ENCODE measurements at places on chromosomes 7 and 10. TPM values are rescaled to one million over a fixed set of nuclear protein-coding genes. Genes with fewer than 3 reads are reported as not detected.
A peak's percentile ranks its signal among the peaks of the same experiment; 100 is the strongest.

- peaks cover 8% of the 10 kb centered on the region for H3K36me3 ChIP-seq
- H3K27me3 ChIP-seq, result peaks cover 5% of the 10 kb centered on the region
- DNase-seq, result no peak
- H3K4me3 ChIP-seq, result peak overlapping the region; percentile 26
Measured at GRCh38 chr10:2791774-2792443, 275.4 kb upstream of the PFKP start.

DNA sequence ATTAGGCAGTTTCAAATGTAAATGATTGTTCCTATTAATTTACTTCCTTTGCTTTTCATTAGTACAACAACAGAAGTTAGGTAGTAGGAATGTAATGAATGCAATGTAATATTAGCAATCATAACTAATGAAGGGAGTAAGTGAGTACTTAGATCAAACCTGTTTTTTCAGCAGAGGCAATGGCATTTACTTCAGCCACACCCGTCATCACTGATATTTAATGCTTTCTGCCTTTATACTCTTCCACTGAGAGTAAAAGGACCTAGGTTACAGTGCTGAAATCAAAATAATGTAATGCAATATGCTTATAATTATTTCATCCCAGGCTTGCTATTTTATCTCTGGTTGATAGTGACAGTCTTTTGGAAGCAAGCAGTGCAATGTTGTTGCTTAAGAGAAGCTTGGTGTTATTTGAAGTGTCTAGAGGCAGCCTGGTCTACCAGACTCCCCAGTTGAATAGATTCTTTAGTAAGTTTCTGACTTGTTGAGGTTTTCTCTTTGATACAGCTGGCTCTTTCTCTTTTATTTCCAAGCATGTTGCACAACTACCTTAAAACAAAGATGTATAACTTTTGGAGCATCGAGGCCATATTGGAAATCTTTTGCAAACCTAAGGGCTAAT is 149.4 kb downstream of the RNLS start:
- H3K27me3 ChIP-seq, result peaks cover 12% of the 10 kb centered on the region
- H3K27ac ChIP-seq, result no peak overlapping the region
- H3K4me3 ChIP-seq, result no peak overlapping the region
- H3K4me1 ChIP-seq, result no peaks in the 10 kb centered on the region

DNA sequence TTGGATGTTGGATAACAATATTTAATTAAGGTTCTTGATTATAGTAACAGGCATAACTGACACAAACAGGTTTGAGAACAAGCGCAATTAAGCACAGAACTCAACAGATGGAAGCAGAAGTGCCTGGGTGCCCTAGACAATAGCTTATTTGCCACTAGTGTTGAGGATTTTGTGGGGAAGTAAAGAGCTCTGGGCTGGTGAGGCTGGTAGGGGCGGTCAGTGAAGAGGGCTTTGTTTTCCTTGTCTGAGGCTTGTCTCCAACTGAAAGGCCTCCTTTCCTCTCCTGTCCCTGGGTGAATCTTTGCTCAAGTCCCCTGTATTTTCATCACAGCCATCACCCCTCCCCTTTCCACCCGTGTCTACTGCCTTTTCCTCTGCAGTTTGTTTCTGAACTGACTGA is 104.6 kb downstream of the KAT6B start:
- H3K27me3 ChIP-seq, result no peaks in the 10 kb centered on the region
- H3K4me3 ChIP-seq, result no peak overlapping the region
- no peak overlapping the region for H3K27ac ChIP-seq
- DNase-seq, result no peak
- H3K36me3 ChIP-seq, result no peaks in the 10 kb centered on the region
- H3K4me1 ChIP-seq, result peaks cover 30% of the 10 kb centered on the region

- no peak for DNase-seq
- no peak overlapping the region for H3K4me3 ChIP-seq
- no peak overlapping the region for H3K27ac ChIP-seq
- peaks cover 7% of the 10 kb centered on the region for H3K4me1 ChIP-seq
- H3K27me3 ChIP-seq, result peaks cover 36% of the 10 kb centered on the region
Measured at GRCh38 chr10:30645340-30645827, 15.8 kb upstream of the LYZL2 start.

GRCh38 chr7:29035044-29035740 is 77.1 kb upstream of the TRIL start:
- peak overlapping the region; percentile 57 for H3K27ac ChIP-seq
- peaks cover 43% of the 10 kb centered on the region for H3K4me1 ChIP-seq
- no peaks in the 10 kb centered on the region for H3K27me3 ChIP-seq
- peak overlapping the region; percentile 50 for H3K4me3 ChIP-seq
- no peaks in the 10 kb centered on the region for H3K36me3 ChIP-seq
- DNase-seq, result peak; percentile 72

DNA sequence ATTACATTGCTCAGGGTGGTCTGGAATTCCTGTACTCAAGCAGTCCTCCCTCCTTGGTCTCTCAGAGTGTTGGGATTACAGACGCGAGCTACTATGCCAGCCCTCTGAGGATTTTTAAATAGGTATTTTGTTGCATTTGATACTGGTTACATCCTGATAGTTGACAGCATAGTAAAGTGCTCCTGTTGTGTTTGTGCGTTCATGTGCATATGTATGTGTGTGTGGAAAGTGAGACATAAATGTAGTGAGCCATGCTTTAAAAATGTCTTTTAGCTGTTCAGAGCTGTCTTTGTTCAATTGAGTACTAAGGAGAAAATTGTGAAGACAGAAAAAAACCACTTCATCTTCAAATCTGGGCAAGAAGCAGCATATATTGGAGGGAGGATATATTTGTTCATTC is 27.8 kb downstream of the ZNRF2 start:
- H3K27me3 ChIP-seq, result no peaks in the 10 kb centered on the region
- peaks cover 36% of the 10 kb centered on the region for H3K4me1 ChIP-seq
- H3K36me3 ChIP-seq, result no peaks in the 10 kb centered on the region

- peak; percentile 13 for DNase-seq
- no peaks in the 10 kb centered on the region for H3K36me3 ChIP-seq
- H3K4me3 ChIP-seq, result no peak overlapping the region
- H3K4me1 ChIP-seq, result peaks cover 4% of the 10 kb centered on the region
- H3K27me3 ChIP-seq, result peaks cover 12% of the 10 kb centered on the region
Measured at GRCh38 chr7:159023746-159024145, 120.9 kb downstream of the VIPR2 start.

DNA sequence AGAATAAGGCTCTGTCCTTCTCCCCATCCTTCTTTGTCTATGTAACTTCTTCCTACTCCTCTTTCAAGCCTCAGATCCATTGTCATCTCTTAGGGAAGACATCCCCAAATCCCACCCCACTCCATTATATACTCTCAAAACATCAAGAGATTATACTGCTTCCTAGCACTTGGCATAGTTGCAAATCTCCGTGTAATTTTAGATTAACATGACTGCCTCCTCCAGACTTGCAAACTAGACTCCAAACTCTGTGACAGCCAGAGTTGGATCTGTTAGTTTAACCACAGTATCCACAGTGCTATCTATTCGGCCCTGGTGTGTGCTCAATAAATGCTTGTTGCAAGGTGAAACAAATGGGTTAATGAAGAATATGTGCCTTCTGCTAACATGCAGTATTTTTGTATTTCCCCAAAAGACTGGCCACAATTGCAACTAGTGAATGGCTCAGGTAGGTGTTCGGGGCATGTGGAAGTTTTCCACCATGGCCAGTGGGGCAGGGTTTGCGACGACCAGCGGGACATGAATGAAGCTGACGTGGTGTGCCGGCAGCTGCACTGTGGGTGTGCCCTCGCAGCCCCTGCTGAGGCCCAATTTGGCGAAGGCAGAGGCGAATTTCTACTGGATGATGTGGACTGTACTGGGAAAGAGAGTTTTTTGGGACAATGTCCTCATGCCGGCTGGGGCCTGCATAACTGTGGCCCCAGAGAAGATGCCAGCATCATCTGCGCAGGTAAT is 34.5 kb upstream of the C10orf120 start:
- H3K36me3 ChIP-seq, result no peaks in the 10 kb centered on the region
- H3K27ac ChIP-seq, result no peak overlapping the region
- H3K4me1 ChIP-seq, result no peaks in the 10 kb centered on the region

DNA sequence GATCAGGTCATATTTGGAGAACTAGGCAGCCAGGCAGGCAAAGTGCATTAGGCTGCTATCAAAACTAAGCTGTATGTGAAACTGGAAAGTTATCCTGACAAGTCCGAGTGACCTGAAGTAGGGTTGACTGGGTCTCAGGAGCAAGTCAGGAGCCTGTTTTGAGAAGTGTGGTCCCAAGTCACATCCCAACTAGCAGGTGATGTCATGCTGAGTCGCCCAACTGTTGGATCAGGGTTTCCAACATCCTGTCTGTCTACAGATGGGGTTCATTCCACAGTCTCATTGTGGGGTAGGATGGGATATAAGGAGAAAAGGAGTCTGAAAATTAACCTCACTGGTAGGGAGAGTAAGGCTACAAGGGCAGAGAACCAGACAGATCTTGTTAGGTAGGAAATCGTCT is 27.0 kb downstream of the SLC26A4 start:
- no peak overlapping the region for H3K4me3 ChIP-seq
- H3K27ac ChIP-seq, result no peak overlapping the region
- no peaks in the 10 kb centered on the region for H3K36me3 ChIP-seq

ARHGEF5 gene
- 1.3 TPM for total RNA-seq

DNA sequence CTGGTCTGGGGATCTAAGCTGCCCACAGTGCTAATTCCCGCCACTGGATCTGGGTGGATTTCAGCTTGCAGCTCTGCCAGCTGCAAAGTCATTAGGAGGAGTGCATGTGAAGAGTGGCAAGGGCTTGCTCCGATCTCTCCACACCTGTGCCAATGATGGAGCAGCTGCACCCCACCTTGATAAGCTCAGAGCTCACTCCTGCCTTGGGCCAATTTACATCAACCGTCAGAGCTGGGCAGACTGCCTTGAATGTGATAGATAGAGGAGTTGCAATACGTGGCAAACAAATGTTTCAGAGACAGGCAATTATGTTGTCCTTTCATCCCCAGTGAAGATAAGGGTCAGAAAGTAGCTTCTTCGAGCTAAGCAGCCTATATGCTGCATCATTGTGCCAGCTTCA is 379.9 kb downstream of the SH2D4B start:
- no peaks in the 10 kb centered on the region for H3K27me3 ChIP-seq
- H3K27ac ChIP-seq, result no peak overlapping the region
- H3K4me1 ChIP-seq, result no peaks in the 10 kb centered on the region
- DNase-seq, result no peak
- no peak overlapping the region for H3K4me3 ChIP-seq
- H3K36me3 ChIP-seq, result no peaks in the 10 kb centered on the region

VSTM2A gene
- not detected for total RNA-seq

DNA sequence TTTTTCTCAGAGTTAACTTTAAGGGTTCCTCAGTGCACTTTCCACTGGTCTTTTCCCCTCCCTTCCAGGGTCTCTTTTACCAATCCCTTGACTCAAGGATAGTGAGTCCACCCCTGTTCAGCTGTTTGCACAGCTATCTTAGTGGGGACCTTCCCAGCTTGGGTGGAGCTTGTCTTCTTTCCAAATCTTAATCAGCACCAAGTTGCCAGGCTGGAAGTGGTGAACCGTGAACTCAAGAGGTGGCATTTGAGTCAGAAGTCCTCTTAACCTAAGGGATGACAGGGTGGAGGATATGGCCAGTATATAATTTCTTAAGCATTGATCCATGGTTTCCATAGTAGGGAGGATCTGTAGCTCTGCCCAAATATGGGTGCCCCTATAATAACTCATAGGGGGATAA is 25.0 kb downstream of the MAPK8 start:
- H3K27ac ChIP-seq, result peak overlapping the region; percentile 18
- DNase-seq, result no peak
- H3K36me3 ChIP-seq, result peaks cover 16% of the 10 kb centered on the region
- peak overlapping the region; percentile 52 for H3K4me3 ChIP-seq
- H3K27me3 ChIP-seq, result no peaks in the 10 kb centered on the region
- peaks cover 29% of the 10 kb centered on the region for H3K4me1 ChIP-seq

DNA sequence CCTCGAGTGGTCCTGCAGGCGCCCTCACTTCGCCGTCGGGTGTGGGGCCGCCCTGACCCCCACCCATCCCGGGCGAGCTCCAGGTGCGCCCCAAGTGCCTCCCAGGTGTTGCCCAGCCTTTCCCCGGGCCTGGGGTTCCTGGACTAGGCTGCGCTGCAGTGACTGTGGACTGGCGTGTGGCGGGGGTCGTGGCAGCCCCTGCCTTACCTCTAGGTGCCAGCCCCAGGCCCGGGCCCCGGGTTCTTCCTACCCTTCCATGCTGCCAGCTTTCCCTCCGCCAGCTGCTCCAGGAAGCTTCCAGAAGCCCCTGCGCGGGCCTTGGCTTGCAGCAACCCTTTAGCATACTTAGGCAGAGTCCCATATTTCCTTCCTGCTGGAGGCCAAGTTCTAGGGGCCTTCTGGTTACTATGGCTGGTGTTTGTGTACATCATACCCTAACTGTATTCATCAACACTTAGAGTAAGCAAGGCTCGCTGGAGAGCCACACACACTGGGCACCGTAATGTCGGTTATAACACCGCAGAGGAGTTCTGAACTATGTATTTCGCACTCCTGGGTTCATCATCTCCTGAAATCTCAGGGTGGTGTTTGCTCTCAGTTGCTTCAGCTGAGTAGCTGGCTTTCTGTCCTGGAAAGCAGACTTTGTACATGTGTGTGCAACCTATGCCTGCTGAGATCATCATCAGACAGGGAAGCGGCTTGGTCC is 471 bp downstream of the MGMT start:
- H3K4me1 ChIP-seq, result peaks cover 7% of the 10 kb centered on the region
- no peaks in the 10 kb centered on the region for H3K27me3 ChIP-seq
- H3K4me3 ChIP-seq, result peak overlapping the region; percentile 78

MRM2 gene
- 30.0 TPM for total RNA-seq

HHEX gene
- total RNA-seq, result 1.8 TPM

DNA sequence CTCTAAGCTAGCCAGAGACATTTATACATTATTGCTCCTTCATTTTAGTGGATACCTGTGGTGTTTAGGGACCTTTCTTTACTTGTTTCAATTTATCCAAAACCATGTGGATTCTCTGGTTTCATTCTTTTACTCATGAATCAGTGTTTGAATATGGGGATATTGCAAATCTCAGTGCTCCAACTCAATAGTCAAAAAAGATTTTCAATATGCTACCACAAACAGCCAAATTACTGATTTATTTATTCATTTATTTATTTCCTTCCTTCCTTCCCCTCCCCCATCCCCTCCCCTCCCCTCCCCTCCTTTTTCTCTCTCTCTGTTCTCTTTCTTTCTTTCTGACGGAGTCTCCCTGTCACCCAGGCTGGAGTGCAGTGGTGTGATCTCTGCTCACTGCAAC is 253.1 kb upstream of the IMMP2L start:
- H3K27ac ChIP-seq, result no peak overlapping the region
- no peak overlapping the region for H3K4me3 ChIP-seq
- no peaks in the 10 kb centered on the region for H3K27me3 ChIP-seq
- no peaks in the 10 kb centered on the region for H3K4me1 ChIP-seq

DNA sequence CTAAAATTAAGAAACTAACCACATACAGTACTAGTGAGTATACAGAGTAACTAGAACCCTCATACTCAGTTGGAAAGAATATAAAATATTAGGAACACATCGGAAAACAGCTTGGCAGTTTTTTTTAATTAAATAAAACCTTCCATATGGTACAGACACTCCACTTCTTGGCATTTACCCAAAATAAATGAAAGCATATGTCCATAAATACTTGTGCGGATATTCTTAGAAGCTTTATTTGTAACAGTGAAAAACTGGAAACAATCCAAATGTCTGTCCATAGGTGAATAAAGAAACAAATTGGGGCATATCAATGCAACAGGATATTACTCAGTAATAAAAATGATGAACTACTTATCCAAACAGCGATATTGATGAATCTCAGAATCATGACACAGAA is 410.0 kb downstream of the HTR7 start:
- DNase-seq, result no peak
- H3K4me1 ChIP-seq, result no peaks in the 10 kb centered on the region
- no peak overlapping the region for H3K27ac ChIP-seq
- no peaks in the 10 kb centered on the region for H3K36me3 ChIP-seq
- H3K4me3 ChIP-seq, result no peak overlapping the region

Measured in natural killer cell treated with Interleukin-12 subunit alpha and Interleukin-12 subunit beta and Interleukin-15 and Interleukin-18, amount 100 ng/mL, for 72 hours (primary cell).